ENCODE measurements at places on chromosomes 5 and 9.

DNA sequence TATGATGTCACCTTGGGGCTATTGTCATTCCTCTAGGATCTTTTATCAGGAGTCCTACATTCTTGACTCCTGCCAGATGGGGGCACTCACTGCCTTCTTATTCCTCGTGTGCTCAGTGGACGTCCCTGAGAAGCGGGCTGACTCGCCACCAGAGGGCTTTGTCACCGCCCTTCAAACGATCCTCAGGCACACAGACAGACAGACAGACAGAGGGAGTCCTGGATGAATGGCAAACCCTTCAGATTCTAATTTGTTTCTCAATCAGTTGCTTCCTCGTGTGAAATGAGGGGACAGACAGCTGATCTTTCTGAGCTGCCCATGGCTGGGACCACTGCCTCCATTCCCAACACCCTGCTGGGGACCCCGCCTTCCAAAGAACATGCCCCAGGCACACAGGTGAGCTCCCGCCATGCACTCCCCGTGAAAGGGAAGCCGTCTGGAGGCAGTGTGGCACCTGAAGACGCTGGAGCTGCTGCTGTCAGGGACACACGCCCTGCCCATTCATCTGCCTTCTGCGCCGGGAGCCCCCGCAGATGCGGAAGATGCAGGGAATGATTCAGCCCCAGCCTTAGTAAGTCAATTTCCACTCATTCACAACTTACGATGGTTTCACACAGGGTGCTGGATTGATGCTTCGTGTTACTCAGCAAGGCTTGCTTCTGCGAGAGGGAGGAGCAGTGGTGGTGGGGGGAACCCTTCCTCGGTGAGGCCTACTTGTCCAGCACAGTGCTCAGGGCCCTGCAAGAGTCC, 24.9 kb upstream of the SH3PXD2B start:
- peak; percentile 48 for DNase-seq

- DNase-seq, result no peak
These were observed 38.6 kb downstream of the RANBP6 start for GRCh38 chr9:5976674-5977397.

- DNase-seq, result no peak
These were observed 26.6 kb upstream of the CRB2 start for GRCh38 chr9:123329329-123329955.

GRCh38 chr9:98182889-98183599, 9.4 kb downstream of the CORO2A start:
- no peak for DNase-seq

Data from DMS79 treated with DMSO at 0.1 percent for 48 hours (cell line).